Cerebellar cortex (tissue), 1 donor: ENCODE measurements at places on chromosomes 16 and 17.

GRCh38 chr17:36614933-36615332 is 13.6 kb downstream of the MRM1 start:
- no peak for DNase-seq

GRCh38 chr17:1985093-1985492 is 40.0 kb downstream of the RTN4RL1 start:
- DNase-seq, result no peak

- DNase-seq, result no peak
These were observed 47.5 kb upstream of the ERN1 start for GRCh38 chr17:64177311-64178010.

- DNase-seq, result no peak
These were observed 135.2 kb downstream of the FTO start for GRCh38 chr16:53839150-53839549.

- DNase-seq, result no peak
These were observed 840 bp upstream of the CD300LB start for GRCh38 chr17:74532115-74532514.
